Peyer's patch (tissue), 4 donors: ENCODE measurements at places on chromosomes 7 and 10.

GRCh38 chr10:130686689-130687300 is 550.6 kb downstream of the GLRX3 start:
- no peak for DNase-seq

DNA sequence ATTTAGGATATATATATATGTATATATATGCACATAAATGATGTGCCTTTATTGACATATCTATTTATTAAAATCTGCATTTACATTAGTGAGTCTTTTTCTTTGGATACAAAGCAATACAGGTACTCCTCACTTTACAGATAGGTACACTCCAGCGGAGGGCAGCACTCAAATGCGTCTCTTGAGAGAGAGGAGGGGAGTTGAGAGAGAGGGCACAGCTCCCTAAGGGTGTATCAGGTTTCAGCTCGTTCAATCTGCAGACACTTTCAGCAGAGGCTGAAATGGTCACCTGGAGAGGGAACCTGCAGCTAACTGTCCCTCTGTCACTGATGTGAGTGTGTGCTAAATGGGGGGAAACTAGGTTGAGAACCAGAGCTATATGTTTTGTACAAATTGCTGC is 21.5 kb downstream of the C10orf53 start:
- no peak for DNase-seq

- peak; percentile 89 for DNase-seq
These were observed 124.0 kb downstream of the CELF2 start for GRCh38 chr10:11141571-11142091.

DNA sequence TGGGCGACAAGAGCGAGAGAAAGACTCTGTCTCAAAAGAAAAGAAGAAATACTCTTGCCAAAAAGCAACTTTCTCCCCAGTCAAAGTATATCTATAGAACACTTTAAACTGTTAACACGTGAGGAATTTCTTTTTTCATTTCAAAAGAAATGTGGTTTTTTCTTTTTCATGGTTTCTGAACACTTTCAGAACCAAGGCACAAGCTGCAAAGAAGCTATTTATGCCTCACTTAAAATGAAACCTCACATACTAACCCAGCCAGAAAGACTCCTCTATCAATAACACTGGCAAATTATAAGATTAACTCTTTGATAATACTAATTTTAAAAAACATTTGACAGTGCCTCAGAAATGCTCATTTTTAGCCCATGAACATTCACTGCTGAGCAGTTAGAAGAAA is 20.9 kb downstream of the TBX20 start:
- no peak for DNase-seq

DNA sequence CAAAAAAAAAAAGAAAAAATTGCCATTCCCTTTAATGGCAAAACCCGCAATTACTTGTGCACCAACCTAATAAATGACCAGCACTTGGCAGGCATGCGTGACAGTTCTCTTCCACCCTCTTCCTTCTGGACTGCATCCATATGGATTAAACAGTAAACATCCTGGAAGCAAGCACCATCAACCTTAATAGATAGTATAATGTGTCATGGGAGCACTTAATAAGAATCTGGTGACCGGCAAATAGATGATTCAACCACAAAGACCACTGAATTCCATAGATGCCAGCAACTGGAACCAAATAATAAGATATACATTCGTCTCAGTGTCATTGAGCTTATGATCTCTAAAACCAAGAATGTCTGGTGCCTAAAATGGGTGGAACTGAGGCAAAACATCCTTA is 610.2 kb downstream of the CALN1 start:
- no peak for DNase-seq

DNA sequence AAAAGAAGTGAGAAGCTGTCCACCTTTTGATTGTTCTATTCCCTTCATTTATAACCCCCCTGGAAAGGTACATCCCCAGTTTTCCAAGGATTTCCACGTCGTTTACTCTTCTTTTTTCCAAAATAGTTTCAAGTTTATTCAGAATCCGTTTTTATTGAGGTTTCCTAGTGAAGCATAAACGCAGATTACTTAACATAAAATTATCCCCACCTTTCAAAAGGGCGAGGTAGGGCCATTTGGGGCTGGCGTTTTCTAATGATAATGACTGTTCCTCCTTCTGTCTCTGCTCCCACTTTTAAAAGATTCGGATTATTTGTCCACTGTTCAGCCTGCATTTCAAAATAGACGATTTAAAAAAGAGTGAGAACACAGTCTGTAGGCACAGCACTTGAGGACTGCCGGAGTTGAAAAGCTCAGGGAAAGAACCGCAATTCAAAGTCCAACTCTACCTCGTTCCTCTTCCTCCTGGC is 165.2 kb upstream of the PPP1R3A start:
- DNase-seq: no peak

DNA sequence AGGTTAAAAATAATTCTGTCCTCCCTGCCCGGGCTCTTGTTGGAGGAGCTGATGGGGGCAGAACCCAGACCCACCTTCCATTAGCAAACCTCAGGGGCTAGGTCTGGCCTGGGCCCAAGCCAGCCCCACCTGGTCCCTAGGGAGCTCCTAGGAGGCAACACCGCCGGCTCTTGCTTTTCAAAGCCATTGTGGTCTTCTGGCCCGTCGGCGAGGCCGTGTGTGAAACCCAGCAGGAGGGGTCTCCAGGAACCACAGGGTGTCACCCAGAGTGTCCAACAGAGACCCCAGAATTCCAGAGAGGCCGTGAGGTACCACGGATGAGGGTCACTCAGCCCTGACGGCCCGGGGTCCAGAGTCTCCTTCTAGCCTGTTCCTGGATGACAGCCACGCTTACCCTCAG is 16.6 kb upstream of the PDGFA start:
- no peak for DNase-seq

DNA sequence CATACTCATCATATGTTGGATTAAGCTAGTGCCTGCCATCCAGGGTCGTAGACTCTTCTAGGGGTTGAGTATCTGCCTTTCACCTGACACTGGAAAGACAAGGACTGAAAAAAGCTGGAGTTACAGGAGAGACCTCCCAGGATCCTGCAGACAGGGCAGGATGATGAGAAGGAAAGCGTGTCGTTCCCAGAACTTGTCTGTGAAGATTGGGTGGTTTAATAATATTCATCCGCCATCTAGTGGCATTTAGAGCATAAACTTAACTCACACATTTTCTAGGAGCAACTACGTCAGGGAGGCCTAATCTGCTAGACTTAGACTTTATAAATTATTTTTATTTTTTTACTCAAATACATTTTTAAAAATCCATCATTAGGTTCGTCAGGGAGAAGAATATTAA is 59.6 kb downstream of the ADRB1 start:
- no peak for DNase-seq

GRCh38 chr7:153859239-153859638 is 193.0 kb upstream of the DPP6 start:
- no peak for DNase-seq

DNA sequence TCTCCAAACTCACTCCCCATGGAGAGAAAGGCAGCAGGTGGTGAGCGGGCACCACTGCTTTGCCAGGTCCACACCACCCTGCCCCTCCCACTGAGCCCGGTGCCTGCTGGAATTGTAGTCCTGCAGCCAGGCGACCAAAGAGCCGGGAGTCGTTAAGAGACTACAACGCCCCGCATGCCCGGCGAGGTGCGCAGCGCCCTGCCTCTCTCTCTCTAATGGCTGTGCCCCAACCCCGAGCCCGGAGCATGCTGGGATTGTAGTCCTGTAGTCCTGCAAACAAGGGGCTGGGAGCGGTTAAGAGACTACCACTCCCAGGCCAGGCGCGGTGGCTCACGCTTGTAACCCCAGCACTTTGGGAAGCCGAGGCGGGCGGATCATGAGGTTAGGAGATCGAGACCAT is 8.1 kb upstream of the ZNF727 start:
- no peak for DNase-seq

DNA sequence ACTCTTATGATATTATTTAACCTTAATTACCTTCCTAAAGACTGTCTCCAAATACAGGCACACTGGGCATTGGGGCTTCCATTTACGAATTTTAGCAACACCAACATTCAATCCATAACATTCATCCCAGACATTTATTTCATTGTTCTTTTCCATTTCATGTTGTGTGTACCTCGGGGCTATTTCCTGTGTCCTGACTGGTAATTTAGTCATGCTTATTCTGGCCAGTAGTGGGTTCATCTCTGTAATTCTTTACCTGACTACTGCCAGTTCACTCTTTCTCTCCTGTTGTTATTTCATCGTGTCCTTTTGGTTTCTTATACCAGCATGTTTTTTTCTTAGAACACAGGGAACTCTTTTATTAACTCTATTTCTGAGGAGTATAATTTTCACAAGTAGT is 225.7 kb downstream of the PLXDC2 start:
- DNase-seq: no peak

DNA sequence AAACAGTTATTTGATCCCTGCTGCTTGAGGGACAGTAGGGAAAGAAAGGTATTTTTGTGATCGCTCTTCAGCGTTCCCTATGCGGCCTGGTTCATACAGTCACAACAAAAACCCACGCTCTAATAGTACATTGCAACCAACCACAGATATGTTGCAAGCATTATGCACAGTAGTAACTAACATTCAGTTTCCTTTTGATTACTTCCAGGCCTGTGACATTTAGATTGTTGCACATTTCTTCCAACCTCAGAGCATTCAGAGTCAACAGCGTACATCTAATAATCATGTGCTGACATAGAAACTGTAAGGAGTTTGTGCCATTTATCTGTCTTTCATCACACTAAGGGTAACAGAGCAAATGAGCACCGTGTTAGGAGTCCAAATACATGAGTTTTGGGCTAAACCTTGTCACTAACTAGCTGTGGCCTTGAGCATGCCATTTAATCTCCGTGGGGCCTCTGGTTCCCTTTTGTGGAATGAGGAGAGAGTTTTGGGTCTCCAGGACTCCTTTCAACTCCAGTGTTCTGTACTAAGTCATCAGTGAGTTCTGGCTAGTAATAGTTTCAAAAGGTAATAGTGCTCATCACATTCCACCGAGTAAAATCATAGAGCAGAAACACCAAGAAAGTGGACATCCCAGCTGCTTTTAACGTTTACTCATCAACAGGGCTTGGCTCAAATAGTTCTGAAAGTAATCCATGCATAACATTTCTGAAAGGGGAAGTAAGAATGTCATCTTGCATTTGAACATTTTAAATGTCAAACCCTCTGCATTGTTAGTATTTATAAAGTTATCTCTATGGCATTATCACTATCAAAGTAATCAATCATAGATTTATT is 99.0 kb upstream of the FZD1 start:
- DNase-seq: no peak

DNA sequence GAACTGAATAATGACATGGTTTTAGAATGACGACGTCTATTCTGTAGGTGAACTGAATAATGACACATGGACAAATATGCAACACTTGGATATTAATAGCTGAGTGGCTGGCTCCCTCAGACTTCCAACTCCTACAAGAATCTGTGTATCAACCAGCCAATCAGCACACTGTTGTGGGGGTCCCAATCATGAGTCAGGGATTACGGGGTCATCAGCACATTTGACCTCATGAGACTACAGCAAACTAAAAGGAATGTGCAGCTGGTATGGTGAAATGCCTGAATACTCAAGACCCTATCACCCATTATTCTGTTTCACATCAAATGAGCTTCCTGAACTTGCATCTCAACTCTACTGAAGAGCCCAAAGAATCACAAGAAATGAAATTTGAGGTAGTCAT is 192.5 kb downstream of the ANK3 start:
- no peak for DNase-seq

GRCh38 chr7:67343114-67343513 is 346.5 kb downstream of the TYW1 start:
- no peak for DNase-seq

DNA sequence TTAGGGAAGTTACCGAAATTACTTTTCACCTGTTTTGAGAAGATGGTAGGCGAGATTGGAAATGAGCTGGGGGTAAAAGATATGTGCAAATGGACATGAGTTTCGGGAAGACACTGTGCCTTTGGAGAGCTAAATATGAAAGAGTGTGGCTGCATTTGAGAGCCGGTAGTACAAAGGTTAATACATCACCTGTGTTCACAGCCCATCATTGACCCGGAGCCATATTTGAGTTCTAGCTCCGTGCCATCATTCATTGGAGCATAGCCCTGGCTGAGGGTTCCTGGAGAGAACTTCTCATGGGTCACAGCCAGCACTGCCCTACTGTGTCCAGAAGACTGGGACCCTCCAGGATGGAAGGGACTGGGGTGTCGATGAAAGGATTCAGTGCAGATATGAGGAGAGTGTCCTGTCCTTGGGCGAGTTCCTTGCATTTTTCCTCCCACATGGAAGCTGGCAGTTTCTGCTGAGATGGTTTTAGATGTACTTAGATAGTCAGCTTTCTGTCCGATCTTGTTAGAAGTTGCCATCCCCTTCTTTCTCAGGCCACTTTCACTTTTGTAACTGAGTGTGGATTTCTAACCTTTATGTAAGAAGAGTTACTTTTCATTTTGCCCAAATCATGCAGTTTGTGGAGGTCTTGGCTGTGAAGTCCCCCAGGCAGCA is 138.8 kb downstream of the JCAD start:
- no peak for DNase-seq

DNA sequence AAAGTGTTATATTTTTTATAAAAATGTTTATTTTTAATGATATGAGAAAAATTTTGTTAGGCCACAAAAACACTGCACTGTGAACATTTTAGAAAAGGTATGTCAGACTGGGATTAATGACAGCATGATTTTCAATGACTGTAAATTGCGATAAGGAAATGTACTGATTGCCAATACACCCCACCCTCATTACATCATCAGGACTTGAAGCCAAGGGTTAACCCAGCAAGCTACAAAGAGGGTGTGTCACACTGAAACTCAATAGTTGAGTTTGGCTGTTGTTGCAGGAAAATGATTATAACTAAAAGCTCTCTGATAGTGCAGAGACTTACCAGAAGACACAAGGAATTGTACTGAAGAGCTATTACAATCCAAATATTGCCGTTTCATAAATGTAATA is 64.8 kb upstream of the CAPZA2 start:
- DNase-seq: no peak

GRCh38 chr10:97518301-97519043 is 19.7 kb downstream of the UBTD1 start:
- DNase-seq: no peak

DNA sequence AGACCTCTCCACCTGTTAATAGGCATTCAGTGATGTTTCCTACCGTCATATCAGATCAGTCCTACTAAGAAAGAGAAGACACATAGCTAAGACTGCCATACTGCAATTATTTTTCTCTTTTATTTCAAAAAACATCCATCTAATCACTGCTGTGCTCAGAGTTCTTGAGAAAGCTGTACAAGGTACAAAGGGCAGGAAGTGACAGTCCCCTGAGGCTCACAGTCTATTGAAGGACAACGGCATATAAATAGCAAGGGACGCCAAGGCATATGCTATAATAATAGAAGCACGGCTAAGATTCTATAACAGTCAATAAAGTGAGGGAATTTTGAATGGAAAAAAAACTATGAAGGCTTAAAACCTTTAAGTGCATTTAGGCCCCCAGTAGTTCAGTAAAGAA is 415.3 kb upstream of the NRP1 start:
- no peak for DNase-seq

DNA sequence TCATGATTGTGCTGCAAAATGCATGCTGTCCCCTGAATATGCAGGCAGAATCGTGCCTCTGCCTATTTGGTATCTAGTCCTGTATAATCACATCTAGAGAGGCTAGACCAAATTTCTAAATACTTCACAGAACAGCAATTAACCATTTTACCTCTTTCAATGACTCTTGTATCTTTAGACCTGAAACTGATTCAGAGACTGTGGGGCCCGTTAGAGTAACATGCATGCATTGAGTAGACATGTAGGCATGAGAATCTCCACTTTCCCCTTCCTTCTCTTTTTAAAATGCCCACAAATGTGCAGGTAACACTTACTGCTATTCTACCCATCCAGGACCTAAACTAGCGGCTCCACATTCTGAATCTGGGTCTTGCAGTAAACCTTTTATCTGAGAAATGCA is 8.8 kb downstream of the ZNF92 start:
- DNase-seq: no peak

GRCh38 chr10:60816628-60817397 is 38.5 kb downstream of the CDK1 start:
- no peak for DNase-seq
